Smooth muscle cell of the brain vasculature (primary cell): ENCODE measurements at places on chromosomes 6 and 20.

DNA sequence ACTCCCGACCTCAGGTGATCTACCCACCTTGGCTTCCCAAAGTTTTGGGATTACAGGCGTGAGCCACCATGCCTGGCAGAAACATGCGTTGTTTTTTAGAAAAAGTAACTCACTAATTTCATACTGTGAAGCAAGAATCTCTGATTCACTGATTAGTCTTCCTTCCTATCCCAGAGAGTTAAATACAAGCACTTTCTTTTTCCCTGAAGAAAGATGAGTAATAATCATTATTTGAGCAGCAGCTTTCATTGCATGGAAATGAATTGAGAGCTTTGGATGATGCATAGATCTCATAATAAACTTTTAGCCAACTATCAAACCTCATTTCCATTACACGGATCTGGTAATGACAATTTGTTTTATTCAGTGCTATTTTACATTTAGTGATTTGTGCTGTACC, 892.5 kb upstream of the EYS start:
- DNase-seq, result no peak

DNA sequence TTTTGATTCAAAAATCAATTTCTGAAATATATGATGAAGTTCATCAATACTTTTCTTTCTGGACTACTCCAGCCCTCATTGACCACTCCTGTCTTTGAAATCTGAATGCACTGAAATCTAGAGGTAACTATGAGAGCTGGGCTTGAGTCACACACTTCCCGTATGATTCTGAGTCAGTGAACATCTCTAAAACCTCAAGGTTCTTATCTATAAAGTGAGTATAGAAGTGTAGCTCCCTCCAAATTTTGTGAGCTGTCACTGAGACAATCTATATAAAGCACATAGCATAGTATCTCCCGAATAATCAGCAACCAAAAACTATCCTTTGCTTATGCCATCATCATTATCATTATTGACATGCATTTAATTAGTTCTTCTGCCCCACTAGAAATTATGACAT, 182.4 kb downstream of the TSHZ2 start:
- no peak for DNase-seq

GRCh38 chr20:18849131-18849530, 35.5 kb downstream of the SCP2D1 start:
- DNase-seq, result no peak

GRCh38 chr6:113674075-113674474, 183.1 kb upstream of the MARCKS start:
- no peak for DNase-seq

GRCh38 chr6:35044761-35045421, 96.2 kb downstream of the TCP11 start:
- peak; percentile 57 for DNase-seq

DNA sequence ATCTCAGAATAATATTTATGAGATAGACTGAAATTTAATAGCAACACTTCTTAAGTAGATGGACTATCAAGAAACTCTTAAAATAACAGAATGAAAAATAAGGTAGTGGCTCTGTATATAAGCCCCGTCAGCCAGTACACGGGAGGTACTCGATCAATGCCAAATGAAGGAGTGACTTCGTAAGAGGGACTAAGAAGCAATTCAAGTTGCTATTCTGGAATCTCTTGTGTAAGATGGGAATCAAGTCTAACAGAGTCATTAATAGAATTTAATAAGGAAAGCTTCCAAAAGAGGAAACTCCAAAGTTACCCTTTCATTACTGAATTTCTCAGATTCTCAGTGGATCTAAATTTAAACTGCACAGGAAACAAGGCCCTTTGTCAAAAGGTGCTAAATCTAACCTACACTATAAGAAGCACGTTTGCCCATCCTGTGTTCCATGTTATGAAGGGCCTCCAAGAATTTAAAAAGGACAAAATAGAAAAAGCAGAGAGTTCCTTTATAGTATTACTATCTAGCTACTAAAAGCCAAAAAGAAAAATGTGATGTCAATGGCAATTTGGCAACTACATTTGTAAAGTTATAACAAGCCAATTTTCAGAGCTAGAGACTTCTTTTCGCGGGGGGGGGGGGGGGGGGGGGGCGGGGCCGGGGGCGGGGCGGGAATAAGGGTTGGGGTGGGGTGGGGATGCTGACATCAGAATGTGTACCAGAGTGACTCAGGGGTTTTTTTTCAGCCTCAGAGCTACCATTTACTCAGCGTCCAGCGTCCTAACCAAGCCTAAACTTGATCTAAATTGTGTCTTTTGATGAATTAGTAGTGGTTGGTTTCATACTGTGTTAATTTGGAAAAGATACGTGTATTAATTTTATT, 200.6 kb downstream of the GMPR start:
- DNase-seq, result no peak

DNA sequence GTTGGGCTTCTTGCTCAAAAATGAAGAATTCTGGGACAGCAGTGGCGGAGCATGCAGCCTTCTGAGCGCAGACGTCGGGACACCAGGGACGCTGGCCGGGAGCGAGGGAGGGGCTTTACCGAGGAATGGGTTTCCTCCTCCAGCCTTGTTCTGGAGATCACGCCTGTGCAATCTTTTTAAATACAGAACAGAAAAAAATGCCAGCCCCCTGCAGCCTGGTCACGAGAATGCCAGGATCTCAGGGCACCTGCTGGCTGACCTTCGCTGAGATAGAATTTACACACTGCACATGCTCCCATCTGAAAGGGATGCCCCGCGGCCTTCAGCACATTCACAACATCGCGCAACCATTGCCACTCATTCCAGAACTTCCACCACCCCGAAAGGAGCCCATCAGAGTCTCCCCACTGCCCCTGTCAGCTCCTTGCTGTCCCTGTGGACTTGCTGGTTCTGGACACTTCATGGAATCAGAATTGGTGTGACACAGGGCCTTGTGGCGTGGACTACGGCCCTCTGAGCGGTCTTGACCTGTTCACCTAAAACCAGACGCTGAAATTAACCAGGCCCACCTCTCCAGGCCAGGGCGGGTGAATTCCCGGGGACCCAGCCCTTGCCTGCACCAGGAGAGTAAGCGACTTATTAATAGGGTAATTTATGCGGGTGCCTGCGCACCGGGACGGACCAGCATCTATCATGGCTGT, 20.6 kb upstream of the BHLHE23 start:
- DNase-seq, result no peak

GRCh38 chr6:44854712-44855443, 467.4 kb downstream of the CDC5L start:
- no peak for DNase-seq

GRCh38 chr6:113065611-113066010, 718.5 kb downstream of the RFPL4B start:
- DNase-seq, result no peak

GRCh38 chr6:38973178-38974057, 75.2 kb upstream of the GLP1R start:
- peak; percentile 26 for DNase-seq

DNA sequence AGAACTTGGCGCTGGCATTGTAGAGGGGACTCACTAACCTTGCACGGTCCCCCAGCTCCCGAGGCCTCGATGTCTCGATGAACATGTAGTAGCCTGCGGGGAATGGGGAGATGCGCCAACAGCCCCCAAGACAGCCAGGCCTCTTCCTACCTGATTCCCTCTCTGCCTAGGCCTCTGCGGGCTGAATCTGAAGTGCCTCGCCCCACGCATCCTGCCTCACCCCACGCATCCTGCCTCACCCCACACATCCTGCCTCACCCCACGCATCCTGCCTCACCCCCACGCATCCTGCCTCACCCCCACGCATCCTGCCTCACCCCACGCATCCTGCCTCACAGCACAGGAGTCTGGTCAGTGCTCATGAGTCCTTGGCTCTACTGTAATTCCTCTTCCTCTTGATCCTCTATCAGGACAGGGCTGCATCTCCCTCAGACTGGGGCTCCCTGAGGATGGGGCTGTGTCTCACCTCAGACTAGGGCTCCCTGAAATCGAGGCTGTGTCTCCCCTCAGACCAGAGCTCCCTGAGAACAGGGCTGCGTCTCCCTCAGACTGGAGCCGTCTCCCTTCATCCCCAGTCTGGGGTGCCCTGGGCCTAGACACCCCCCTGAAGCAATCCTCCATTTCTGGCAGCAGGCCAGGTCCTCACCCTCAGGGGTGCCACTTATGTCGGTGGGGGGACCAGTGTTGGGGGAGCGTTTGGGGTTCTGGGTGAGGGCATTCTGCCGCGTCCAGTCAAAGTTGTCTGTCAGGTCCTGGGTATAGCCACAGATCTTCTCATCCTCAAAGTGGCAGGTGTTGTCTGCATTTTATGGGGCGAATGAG, 53.6 kb downstream of the MDGA1 start:
- DNase-seq, result no peak

GRCh38 chr20:5895626-5896025, 54.7 kb downstream of the TRMT6 start:
- no peak for DNase-seq

DNA sequence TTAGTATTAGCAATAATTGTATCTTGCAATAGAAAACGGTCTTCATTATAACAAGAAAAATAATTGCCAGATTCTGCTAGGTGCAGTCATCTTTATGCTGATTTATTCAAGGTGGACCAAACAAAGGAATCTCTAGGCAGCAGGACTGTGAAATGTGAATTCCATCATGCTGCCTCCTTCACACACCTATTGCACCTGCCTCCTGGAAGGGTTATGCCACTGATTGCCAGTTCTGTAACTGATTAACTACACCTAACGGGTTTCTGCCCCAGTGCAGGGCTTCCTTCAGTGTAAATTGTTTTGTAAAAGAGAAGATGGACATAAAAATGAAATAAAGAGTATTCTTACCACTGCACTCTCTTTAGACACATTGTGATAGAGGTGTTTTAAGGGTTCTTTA, 96.1 kb downstream of the FOXO3 start:
- no peak for DNase-seq

DNA sequence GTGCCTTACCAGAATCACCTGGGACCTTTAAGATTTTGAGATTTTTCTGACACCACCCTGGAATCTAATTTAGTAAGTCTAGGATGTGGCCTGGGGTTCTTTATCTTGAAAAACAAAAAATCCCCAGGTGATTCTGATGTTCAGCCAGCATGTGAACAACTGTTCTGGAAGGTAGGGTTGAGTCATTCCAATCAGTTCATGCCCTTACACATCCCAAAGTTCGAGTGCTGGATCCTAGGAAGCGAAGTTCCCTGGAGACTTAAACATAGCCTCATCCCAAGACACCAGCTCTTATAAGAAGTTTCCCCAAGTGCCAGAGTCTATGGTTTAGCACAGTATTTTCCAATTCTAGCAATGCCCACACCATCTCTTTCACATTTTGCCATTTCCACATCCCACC, 6.3 kb upstream of the TSHZ2 start:
- no peak for DNase-seq

DNA sequence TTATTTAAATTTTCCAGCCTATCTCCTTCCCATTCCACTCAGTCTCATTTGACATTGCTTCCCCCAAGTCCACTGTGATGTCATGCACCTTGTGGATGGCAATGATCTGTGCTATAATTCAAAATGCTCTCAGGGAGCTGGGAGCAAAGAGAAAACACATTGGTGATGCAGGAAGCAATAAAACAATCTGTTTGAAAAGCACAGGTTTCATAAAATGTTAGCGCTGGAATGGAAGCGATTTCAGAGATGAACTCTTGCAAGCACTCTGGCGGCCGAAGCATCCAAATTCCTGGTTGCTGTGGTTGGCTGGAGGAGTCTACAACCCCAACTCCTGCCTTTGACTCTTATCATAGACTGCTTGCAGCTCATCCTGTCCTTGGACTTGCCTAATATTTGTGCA, 167.0 kb downstream of the GMPR start:
- DNase-seq, result no peak

DNA sequence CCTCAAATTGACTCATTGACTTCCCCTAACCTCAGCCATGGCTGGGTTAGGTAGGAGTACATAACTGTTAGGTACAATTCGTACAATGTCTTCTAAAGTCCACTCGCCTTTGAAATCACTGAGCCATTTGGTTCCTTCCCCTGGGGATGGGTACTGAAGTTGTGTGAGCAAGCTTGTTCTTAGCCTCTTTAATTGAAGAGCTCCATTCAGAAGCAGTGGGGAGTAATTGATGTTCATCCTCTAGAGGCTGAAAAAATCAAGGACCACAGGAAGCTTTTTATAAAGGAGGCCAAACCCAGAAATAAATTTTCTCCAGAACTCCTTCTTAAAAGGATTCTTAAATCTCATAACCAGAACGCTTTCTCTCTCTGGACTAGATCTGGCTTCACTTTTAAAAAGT, 60.6 kb downstream of the ANKS1A start:
- no peak for DNase-seq

DNA sequence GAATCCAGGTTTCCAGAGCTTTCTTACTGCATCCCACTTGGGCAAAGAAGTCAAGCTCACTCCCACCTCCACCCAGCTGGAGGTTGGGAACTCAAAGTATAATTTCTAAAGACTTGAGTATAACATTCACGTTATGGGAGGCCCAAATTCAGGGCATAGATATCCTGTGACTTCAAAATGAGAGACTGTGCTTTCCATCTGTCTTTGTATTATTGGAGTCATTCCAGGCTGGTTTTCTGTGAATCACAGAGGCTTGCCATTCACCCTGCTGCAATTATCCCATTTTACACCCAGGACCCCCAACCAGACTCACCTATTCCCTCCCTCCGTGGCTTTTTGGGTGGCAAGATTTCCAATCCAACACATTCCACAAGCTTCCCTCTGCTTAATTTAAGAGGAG, 19.3 kb upstream of the SRC start:
- DNase-seq, result no peak

DNA sequence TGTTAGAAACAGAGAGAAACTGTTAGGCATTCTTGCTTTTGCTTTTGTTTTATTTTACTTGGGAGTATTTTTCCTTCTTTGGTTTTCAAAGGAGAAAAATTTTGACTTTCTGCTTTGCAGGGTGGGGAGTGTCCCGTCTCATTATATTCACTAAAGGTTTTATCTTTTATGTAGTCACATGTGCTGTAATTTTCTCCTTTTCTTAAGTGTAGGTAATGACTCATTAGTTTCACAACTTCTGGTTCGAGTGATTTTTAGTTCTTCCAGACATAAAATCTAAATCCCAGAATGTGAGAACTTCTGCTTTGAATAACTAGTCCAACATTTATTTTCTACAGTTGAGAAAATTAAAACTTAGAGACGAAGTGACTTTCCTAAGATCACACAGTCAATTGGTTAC, 37.7 kb downstream of the ADGRF1 start:
- DNase-seq, result no peak

GRCh38 chr20:9520086-9520485, 5.7 kb downstream of the LAMP5 start:
- DNase-seq, result no peak

- no peak for DNase-seq
These were observed 2.6 kb downstream of the TOMM6 start for GRCh38 chr6:41790045-41790444.

- DNase-seq, result no peak
These were observed at the start of gene FUT9 for GRCh38 chr6:96015518-96016333. Gene FUT9 (plus strand): TSS chr6:96015974. CDS start chr6:96203156, 187,182 bp downstream.
